Left lobe of liver (tissue), 2 donors: ENCODE measurements at places on chromosomes 4 and X. TPM values are rescaled to one million over a fixed set of nuclear protein-coding genes. Genes with fewer than 3 reads are reported as not detected.

STPG2 gene
- total RNA-seq, result 0.38 TPM

OTUD6A gene
- not detected for total RNA-seq

STATH gene
- total RNA-seq, result not detected

MORF4L2 gene
- 133 TPM for total RNA-seq

ARHGAP24 gene
- total RNA-seq, result 6.8 TPM

SPIN2A gene
- 0.28 TPM for total RNA-seq

KLKB1 gene
- 102 TPM for total RNA-seq

SUPT20HL1 gene
- not detected for total RNA-seq

LNX1 gene
- total RNA-seq, result 7.0 TPM

SSX5 gene
- total RNA-seq, result not detected

KIAA1210 gene
- not detected for total RNA-seq

FOXR2 gene
- total RNA-seq, result not detected

- no peak for DNase-seq
Measured at GRCh38 chr4:7978489-7978888, 38.8 kb upstream of the AFAP1 start.

DNA sequence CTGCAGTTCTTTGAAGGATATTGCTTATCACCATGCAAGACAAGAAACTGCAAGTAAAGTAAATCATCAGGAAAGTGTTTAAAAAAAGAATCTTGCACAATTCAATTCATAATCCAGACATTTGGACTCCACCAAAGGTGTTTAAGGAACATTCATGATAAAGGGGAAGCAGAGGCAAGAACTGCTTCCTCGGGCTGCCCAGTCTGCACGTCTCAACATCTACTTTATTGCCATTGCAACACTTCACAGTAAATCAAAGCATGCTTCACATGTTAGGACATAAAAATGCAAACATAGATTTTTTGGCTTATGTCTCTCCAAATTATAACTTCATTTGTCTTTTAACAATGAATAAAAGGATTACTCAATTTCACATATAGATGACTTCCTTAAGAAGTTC, 42.5 kb downstream of the MID1 start:
- DNase-seq, result no peak

GRCh38 chrX:69185886-69186285, 20.6 kb upstream of the PJA1 start:
- DNase-seq, result no peak

- DNase-seq, result no peak
Measured at GRCh38 chr4:6206771-6207290, 6.5 kb upstream of the JAKMIP1 start.

- no peak for DNase-seq
Measured at GRCh38 chr4:8732681-8733243, 138.9 kb downstream of the HMX1 start.

DNA sequence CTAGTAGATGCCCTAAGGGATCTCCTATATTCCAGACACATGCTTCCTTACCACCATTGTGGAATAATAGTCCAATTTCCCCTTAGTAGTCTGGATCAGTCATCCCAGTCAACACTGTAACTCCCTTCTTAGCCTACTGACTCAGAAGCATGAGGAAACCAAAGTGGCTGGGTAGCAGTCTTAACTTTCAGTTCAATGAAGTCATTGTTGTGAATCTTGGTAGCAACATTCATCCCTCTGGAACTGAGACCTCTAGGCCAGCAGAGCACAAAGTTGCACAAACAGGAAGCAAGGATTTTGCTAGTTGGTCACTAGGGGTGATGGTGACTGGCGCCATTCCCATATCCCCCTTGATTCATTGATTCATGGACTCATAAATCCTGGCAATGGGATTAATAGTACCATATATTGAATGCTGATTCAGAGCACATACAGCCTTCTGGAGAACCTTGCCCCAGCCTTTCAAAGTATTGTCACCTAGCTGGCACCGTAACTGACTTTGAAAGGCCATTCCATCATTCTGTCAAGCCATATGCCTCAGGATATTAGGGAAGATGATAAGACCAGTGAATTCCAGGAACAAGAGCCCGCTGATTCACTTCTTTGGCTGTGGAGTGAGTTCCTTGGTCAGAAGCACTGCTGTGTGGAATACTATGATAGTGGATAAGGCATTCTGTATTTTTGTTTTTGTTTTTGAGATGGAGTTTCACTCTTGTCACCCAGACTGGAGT, 19.7 kb upstream of the GPAT3 start:
- DNase-seq, result no peak

- DNase-seq, result no peak
Measured at GRCh38 chrX:85024044-85024443, 20.4 kb downstream of the APOOL start.

DNA sequence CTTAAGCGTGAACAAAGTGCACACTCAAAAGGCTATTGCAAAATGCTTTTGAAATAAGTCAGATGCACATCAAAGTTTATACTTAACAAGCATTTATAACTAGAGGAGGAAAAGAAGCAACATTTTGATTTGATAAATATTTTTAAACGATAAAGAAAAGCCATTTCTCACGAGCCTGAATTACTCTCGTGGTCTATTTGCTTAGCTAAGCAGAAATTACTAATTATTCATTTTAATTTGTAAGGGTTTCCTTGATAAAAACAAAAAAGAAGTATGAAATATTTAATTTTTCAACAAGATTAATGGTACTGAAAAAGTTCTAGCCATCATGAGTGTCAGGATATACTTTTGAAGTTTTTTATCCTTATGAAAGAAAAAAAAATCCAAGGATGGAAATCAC, 78.2 kb downstream of the UNC5C start:
- no peak for DNase-seq

GRCh38 chr4:4613641-4614286, 71.9 kb upstream of the STX18 start:
- no peak for DNase-seq

DNA sequence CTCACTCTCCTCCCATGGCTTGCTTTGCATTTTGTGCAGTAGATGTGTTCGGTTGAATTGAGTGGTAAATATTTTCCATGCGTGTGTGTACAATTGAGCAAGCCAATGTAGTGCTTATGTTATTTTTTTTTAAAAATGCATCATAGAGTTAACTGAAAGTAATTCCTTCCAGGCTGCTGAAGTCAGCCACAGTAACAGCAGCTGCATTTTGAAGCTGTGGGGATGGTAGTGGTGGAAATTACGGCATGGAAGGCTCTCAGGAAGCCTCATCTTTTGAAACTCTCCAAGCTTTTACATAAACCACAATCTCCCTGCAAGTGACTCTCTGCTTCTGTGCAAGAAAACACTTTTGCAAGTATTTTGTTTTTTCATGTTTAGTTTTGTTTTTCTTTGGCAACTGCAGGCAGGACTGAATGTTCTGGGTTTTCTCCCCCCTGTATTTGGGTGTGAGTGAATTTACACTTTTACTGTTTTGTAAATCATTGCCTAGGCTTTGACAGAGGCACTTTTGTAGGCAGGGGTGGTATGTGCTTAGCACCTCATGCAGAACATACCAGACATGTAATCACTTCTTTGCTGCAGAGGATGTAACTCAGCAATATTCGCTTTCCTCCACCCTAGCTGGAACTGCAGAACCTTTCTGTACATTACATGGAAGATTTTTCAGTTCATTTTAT, 56.2 kb downstream of the LRRC66 start:
- no peak for DNase-seq

GRCh38 chr4:184471881-184472613, 2.3 kb downstream of the IRF2 start:
- DNase-seq, result no peak

- DNase-seq, result no peak
Measured at GRCh38 chr4:173858471-173858870, 328.4 kb upstream of the HAND2 start.
